ENCODE measurements at places on chromosomes 2 and 18.

DNA sequence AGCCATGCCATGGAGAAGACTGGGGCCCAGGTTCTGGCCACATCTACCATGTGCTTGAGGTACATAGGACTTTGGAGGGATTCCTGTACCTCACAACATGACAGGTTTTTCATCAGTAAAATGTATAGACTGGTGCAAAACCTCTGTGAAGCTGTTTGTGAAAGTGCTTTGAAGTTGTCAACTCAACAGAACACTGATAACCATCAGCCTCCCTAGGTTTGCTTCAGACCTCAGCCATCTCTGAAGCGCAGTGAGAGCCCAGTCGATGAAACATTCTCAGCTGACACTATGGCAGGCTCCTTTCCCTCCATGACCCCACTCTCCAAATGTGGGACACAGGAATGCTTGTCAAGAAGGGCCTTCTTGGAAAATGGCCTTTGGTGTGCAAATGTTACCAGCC lies 38.6 kb downstream of the STK25 start:
- no peak for DNase-seq

DNA sequence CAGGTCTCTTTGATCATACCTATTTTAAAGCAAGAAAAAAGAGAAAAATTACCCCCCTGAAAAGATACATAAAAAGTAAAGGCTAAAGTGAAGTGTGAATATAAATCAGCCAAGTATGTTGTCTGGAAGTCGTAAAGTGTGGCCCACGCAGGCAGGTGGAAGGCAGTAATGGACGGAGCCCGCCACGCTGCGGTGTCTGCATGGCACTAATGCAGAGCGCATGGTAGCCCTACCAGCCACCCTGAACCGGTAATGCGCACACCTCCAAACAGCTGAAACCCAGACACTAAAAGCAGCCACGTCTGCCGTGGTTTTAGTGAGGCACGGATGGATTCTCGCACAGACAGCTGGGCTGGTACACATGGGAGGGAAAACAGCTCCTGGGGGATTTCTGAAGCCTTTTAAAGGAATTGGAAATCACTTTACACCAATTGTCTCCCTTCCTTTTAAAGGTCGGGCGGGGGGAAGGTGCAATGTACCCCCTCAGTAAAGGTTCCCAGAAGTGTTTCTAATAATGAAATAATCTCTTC lies 615.2 kb downstream of the CNTNAP5 start:
- DNase-seq, result no peak

GRCh38 chr2:106165029-106165428 lies 29.1 kb downstream of the UXS1 start:
- DNase-seq, result no peak

GRCh38 chr2:187271825-187272224 lies 176.2 kb downstream of the CALCRL start:
- DNase-seq, result no peak

DNA sequence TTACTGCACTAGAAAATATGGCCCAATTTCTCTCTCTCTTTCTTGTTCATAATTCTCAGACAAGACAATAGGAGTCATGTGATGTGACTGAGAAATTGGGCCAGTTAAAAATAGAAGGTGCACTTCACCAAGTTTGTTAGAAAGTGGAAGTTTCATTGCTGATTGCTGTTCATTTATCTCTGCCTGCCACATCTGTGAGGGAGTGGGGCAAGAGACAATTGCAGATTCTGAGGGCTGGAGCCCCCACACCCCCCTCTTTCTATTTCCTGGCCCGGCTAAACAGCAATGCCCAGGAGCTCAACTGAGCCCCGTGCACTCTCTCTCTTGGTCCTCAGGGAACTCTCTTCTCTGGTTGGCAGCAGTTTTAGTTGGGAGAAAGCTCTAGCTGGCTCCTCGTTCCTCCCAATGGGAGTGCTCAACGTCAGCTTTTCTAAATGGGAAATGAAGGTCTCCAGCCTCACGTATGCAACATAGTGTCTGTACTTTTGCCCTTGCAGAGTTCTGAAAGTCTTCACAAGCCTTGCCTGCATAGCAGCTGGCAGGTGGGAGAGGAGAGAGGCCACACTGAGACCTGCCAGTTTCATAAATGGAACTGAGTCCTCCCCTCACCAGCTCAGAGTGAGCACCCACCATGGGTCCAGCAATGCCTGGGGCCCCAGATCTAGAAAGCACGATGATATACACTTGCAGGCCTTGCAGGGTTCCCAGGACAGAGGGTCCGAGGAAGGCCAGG lies 115.7 kb downstream of the MYCN start:
- DNase-seq, result no peak

DNA sequence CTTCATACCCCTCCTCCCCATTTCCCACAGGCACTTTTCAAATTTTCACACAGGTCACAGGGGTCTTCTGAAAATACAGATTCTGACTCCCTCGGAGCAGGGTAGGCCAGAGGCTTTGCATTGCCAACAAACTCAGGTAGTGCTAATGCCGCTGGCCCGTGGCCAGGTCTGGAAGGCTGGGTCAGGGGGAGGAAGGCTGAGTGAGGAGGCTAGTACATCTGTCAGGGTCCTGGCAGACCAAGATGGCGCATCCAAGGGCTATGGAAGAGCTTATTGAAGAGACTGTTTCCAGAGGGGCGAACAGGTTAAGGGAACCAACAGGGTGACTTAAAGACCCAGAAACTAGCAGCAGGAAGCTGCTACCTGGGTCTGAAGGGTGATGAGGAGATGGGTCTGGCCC lies 336.7 kb upstream of the ID2 start:
- DNase-seq, result no peak

GRCh38 chr2:144642856-144643255 lies 122.9 kb upstream of the ZEB2 start:
- no peak for DNase-seq

DNA sequence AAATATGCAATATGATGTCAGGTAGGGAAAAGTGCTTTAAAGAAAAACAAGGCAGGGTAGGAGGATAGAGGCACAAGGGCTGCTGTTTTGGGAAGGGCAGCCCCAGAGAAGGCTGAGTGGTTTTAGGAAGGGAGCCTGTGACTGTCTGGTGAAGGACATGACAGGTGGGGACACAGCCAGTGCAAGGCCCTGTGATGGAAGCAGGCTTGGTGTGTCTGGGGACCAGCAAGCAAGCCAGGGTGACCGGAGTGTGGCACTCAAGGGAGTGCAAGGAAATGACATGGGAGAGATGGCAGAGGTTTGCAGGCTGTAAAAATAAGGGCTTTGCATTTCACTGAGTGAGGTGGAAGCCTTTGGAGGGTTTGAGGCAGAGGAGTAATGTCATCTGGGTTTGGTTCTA lies 62.0 kb downstream of the LTBP1 start:
- no peak for DNase-seq

DNA sequence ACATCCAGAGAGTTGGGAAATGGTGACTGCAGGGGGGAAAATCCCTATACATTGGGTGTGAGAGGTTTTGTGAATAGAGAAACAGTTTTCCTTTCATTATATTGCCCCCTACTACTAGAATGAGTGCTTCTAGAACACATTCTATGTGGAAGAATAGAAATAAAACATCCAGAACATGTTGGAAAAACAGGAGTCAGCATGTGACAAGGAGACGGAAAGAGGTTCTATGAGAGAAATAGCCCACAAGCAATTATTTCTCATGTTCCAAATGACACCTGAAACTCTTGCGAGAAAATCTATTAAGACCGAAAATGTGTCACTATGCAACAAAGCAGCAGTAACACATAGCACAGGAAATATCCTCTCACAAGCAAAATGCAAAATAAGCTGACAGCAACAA lies 202.7 kb upstream of the SPOPL start:
- DNase-seq, result no peak

Data from activated CD4-positive, alpha-beta T cell treated with anti-CD3 and anti-CD28 coated beads for 1 hour (primary cell).